ENCODE measurements at places on chromosomes 2 and 18.

DNA sequence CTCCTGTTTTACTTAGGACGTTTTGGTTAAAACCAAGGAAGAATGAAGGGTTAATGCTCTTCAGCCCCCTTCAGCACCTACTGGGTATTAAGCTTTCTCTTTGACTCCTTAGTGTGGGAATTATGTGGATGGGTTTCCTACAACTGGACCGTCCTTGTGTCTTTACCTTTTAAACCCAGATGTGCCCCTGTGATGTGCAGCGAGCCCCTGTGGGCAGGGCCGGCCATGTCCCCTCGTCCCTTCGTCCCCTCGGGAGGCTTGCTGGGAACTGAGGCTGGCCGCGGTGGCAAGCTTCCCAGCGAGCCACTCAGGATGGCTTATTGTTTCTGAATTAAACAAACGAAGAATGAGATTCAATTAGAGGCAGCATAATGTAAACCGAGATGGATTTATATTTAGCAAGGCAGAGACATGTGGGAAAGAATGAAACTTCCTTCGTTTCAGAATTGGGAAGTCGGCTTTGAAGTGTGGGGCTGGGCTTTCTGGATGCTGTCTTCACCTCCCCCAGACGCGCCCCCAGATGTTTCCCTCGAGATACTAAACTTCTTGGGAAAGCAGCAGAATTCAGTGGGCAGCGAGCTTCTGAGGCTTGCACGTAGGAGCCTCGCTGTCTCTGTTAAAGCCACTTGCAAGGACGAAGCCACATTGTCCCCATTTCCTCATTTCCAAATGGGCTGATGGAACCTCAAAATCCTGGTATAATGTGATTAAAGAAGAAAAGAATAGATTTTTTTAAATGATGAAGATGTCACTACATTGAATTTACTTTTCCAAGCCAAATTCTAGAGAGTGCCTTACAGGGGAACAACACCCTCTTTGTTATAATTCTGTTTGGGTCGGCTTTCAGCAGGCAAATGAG is 146.0 kb downstream of the VAPA start:
- no peak for DNase-seq

DNA sequence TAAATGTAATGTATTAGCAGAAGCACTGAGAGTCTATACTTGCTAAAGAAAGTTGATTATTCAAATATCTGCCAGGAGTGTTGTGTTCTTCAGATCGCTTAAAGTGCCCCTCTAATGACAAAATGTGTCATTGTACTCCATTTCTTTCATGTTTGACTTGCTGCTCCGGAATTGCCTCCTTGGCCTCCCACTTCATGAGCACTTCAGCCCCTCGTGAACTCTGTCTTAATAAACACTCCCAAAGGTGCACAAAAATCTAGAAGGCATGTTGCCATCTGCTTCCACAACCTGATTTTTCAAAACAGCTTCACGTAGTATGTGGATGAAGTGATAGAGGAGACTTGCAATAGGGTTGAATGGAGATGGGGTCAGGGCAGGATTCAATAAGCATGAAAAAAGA is 396.1 kb downstream of the TDRD15 start:
- no peak for DNase-seq

- no peak for DNase-seq
Observed at GRCh38 chr2:57696016-57696415, 350.6 kb upstream of the VRK2 start.

DNA sequence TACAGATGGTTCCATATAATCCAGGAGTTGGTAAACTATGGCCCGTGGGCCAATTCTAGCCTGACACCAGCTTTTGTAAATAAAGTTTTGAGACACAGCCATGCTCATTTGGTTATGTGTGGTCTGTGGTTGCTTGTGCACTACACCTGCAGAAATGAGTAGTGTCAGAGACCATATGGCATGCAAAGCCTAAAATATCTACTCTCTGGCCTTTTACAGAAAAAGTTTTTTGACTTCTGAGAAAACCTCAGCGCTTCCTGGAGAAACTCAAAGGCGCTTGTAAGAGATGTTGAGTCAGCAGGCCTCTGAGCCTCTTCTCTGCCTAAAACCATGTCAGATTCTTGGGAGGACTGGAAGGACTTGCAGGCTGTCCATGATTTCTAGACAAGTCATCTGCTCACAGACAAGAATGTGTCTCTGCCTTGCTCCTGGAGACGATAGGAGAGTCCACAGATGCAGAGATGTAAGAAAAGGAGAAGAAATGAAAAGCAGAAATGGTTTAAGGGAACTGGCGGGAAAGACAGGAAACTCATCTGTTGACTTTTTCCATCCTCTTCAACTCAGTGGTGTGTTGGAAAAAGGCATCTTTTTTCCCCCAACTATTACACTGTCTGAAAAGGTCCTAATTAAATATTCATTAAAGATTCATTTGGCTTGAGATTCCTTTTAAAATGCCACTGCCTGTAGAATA is 5.2 kb downstream of the TTC39C start:
- no peak for DNase-seq

GRCh38 chr2:64716569-64716968 is 62.9 kb upstream of the SERTAD2 start:
- no peak for DNase-seq

- no peak for DNase-seq
Observed at GRCh38 chr2:34602262-34602661, 1003.2 kb upstream of the FAM98A start.

GRCh38 chr2:42800981-42801380 is 8.6 kb upstream of the HAAO start:
- no peak for DNase-seq

DNA sequence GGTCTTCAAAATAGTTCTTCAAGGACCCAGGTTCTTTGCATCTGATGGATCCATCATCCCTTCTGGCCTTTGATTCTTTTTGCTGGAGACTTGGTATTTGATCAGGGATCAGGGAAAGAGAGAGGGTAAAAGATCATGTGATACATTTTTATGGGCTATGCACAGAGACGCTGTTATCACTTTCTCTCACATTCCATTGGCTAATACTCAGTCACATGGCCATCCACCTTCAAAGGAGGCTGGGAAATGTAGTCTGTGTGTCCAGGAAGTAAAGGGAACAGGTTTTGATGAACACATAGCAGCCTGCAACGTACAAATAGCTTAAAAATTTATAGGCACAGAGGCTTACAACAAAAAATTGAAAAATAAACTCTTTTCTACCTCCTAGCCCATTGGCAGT is 629.6 kb upstream of the FANCL start:
- no peak for DNase-seq

DNA sequence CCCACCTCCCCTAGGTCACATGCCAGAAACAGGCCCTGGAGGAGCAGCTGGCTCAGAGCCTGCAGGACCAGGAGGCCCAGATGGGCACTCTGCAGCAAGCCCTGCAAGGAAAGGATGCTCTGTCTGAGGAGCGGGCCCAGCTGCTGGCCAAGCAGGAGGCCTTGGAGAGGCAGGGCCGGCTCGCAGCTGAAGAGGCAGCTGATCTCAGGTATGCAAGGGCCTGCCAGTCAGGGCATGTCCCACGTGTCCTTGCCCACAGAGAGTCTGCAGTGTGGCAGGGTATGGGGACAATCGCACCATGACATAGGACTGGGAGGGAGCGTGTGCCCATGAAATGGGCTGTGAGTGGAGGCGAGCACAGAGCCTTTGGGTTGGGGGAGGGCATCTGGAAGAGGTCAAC is 39.9 kb downstream of the CROCC2 start:
- peak; percentile 24 for DNase-seq

- no peak for DNase-seq
Observed at GRCh38 chr2:3433339-3433699, 53.8 kb downstream of the TRAPPC12 start.

DNA sequence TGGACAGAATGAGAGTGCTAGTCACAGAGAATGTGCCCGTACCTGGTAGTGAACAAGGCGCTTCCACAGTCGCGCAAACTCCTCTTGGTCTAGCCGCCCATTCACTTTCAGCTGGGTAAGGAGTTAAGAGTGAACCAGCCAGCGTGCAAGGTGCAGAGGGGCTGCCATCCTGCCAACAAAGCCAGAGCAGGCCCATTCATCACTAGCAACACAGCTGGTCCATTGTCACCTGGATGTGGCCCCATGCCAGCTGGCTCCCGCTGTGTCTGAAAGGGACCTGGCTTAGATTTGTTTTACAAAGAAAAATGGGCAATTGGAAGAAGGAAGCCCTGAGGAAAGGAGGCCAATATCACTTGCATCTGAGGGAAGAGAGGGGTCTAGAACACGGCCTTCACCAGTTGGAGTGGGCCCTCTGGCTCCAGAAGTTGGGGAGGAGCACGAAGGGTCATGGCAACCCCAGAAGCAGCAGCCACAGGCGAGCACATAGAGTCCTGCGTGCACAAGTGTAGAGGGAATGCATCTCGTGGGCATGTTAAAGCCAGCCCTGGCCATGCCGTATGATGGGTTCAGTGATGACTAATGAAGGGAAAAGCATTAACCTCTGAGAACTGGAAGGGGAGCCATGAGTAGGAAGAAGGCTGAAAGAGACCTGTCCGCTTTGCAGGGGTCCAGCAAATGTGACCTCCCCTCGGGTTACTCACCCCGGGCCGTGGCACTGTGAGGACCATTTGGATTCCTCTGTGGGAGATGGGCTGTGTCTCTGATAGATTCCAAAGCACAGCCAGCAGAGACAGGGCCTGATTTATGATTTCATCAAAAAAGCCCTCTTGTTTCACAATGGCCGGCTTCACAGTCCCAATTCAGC is 70.6 kb downstream of the CAPN13 start:
- DNase-seq = no peak

DNA sequence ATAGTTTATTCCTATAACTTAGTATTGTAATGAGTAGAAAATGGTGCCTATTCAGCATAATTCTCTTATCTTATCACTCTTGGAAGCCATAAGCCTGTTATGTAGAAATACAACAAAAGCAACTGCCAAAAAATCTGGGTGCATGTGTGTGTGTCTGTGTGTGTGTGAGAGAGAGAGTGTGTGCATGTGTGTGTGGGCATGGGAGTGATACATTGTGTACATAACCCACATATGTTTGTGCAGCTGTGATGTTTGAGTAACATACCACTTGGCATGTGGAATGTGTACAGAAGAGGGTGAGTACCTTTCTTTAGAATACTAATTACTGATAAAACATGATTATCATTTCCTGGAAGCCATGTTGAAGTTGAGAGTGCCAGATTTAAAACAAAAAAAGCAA is 642.3 kb upstream of the SYT4 start:
- no peak for DNase-seq

DNA sequence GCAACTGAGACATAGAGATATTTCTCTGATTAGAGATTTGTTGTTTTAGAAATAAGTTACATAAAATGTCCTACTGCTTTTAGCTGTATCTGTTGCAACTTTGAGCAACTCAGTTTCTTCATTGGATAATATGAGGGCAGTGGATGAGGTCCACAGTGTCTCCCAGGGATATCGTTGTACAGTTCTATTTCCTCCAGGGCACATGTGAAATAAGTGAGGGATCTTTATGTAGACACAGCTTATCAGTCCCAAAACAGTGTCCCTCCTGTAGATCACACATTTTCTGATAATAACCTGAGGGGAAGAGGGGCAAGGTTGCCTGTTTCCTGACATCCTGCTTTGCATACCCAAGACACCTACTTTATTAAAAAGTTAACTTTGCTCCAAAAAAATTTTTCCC is 1231.2 kb upstream of the ZEB2 start:
- DNase-seq = no peak

DNA sequence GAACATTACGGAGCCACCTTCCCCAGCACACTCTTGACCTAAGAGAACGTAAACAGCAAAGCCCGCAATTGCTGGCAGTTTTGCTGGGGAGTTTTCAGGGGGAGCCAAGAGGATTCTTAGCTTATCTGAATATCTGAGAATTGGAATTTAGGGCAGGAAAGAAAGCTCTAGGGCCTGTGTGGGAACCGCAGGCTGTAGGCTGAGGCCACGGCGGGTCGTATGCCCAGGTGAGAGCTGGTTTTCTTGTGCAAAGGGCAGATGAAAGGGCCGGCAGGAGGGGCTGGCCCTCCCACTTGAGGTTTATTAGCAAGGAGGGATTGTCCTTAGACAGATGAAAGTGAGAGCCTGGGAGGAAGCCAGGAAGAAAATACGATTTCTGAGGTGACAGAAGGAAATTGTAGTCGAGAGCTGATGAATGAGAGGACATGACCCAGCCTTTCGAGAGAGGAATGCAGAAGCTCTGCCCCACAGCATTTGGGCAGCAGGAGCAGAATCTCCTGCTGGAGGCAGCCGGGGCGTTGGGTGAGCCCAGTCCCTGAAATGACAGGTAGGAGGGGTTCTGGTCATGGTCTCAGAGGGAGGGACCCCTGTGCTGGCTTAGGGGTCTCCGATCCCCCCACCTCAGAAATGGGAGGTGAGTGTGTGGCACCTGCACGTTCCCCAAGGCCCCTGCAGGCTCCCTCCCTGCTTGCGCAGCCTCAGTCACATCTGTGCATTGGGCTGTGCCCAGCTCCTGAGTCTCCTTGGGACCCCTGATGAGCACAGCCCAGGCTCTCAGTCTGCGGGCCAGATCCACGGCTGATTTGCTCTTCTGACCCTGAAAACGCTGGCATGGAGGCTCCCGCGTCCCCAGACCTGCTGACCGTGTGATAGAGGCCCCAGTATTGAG is 61.1 kb downstream of the CABLES1 start:
- no peak for DNase-seq

GRCh38 chr18:55402731-55403405 is 185.1 kb downstream of the TCF4 start:
- DNase-seq = no peak

GRCh38 chr2:62296832-62297623 is 101.1 kb downstream of the B3GNT2 start:
- no peak for DNase-seq

- DNase-seq = no peak
Observed at GRCh38 chr2:110991911-110992310, 128.8 kb upstream of the BCL2L11 start.

DNA sequence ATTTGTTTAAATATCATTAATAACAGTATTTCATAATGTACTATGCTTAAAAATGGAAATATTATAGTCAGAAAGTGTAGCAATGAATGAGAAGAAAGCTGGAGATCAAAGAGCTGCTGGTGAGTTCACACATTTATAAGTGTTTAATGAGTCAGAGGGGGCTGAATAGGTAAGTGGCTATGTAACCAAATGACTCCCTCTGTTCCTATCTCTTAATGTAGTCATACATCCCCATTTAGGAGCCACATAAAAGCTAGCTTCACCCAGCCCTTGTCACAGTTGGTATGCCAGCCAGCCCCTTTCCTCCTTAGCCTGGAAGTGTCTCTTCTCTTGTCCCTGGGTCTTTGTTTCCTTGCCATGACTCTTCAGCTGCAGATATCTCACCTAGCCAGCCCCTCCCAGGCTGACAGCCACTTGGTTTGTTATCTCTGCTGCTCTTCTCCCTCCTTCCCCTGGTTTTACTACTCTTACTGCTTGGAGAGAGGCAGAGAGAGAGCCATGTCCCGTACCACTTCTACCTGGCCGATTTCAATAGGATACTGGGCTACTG is 438.6 kb upstream of the HNMT start:
- DNase-seq = no peak

DNA sequence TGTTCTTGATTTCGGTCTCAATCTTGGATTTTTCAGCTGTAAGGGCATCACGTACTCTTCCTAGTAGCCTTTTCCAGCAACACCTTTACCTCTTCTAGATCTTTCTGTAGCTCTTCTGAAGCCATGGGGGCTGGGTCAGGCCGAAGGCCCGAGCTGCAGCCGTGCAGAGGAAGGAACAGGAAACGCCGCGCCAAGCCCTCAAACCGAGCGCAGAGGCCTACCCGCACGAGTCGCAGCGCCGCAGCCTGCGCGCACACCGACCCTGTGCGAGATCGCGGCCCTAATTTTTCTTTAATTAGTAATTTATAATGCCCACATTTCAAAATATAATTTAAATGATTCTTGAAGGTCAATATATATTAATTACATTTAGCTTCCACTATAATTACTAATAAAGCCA is 483.8 kb downstream of the NUP35 start:
- no peak for DNase-seq

GRCh38 chr2:74137651-74138599 is 9.8 kb downstream of the BOLA3 start:
- no peak for DNase-seq

GRCh38 chr18:55024564-55024963 is 65.3 kb upstream of the CCDC68 start:
- DNase-seq = no peak
